ENCODE measurements at places on chromosomes 12 and 14. TPM values are rescaled to one million over a fixed set of nuclear protein-coding genes. Genes with fewer than 3 reads are reported as not detected.

DNA sequence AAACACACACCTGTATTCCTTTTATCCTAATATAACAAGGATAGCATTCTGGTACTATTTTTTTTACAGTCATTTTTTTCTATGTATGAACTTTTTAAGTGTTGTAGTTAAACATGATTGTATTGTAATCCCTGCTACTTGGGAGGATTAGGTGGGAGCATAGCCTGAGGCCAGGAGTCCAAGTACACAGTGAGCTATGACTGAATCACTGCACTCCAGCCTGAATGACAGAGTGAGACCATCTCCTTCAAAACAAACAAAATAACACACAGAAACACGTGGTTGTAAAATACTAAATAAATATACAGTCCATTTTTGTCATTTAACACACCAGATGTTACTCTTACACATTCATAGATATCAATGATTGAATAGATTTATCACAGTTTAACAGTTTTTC, 56.9 kb downstream of the MAP4K5 start:
- no peaks in the 10 kb centered on the region for H3K4me1 ChIP-seq
- DNase-seq: no peak
- H3K36me3 ChIP-seq: peaks cover 54% of the 10 kb centered on the region
- no peaks in the 10 kb centered on the region for H3K27me3 ChIP-seq
- no peak overlapping the region for H3K27ac ChIP-seq
- no peak overlapping the region for H3K4me3 ChIP-seq

DNA sequence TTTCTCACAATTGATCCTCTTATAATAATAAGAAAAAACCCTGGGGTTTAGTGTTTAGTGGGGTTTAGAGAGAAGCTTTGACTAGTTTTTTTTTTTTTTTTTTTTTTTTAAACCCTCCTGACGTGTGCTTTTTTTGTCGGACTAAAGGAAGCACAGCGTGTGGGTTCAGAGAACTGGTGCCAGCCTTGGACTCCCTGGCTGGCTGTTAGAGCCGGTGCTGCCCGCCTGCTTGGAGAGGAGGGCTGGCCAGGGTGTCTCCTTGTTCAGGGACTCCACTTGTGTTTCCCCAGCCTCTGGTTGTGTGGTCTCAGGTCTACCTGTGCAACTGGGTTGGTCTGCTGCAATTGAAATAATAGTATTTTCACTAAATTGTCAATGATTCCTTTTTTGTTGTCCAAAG, 54.1 kb upstream of the ASPG start:
- H3K36me3 ChIP-seq: no peaks in the 10 kb centered on the region
- no peak for DNase-seq
- H3K4me1 ChIP-seq: no peaks in the 10 kb centered on the region
- H3K4me3 ChIP-seq: no peak overlapping the region
- H3K27me3 ChIP-seq: peaks cover 24% of the 10 kb centered on the region

GRCh38 chr12:39070775-39071174, 165.4 kb upstream of the CPNE8 start:
- DNase-seq: no peak
- no peak overlapping the region for H3K27ac ChIP-seq
- H3K4me1 ChIP-seq: peaks cover 10% of the 10 kb centered on the region
- H3K36me3 ChIP-seq: no peaks in the 10 kb centered on the region
- H3K27me3 ChIP-seq: no peaks in the 10 kb centered on the region

- no peaks in the 10 kb centered on the region for H3K36me3 ChIP-seq
- DNase-seq: no peak
- H3K27ac ChIP-seq: no peak overlapping the region
- no peaks in the 10 kb centered on the region for H3K27me3 ChIP-seq
- no peak overlapping the region for H3K4me3 ChIP-seq
Measured at GRCh38 chr12:12319451-12320183, 30.4 kb downstream of the MANSC1 start.

GRCh38 chr12:31323391-31324115, 2.4 kb downstream of the SINHCAF start:
- peak overlapping the region; percentile 91 for H3K4me3 ChIP-seq
- H3K36me3 ChIP-seq: peaks cover 11% of the 10 kb centered on the region
- H3K27ac ChIP-seq: peak overlapping the region; percentile 84

DNA sequence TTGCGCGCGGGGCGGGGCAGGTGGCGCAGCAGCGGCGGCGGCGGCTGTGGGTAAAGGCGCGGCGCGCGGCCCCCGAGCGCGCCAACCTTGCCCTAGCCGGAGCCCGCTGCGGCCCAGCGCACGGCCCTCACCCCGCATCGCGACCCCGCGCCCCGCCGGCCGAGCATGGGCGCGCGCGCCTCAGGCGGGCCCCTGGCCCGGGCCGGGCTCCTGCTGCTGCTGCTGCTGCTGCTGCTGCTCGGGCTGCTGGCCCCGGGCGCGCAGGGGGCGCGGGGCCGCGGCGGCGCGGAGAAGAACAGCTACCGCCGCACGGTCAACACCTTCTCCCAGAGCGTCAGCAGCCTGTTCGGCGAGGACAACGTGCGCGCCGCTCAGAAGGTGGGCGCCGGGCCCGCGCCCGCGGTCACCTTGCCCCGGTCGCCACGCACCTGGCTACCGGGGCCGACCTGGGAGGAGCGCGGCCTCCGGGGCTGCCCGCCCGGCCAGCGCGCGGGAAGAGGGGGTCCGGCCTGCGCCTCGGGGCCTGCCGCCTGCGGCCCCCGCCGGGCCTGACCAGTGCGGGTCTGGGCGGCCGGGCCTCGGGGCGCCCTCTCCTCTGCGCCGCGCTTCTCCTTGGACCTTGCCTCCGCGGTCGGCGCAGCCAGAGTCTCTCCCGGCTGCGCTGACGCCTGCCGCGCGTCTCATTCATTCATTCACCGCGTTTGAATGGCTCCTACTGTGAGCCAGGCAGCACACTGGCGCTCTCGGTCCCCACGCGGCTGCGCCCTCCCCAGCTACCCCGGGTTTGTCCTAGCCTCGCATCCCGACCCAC, at the start of gene BRI3BP:
Gene BRI3BP, plus strand, starts transcription at position 20 of the 811 bp plus-strand sequence. Its CDS starts 146 bp downstream, at position 166.
- H3K27ac ChIP-seq: 0 out of 2 replicates have a peak within 1 kb of the TSS, but pooled peaks have one; percentile 14
- H3K27me3 ChIP-seq: no peaks in the 10 kb centered on the region
- H3K4me3 ChIP-seq: peak within 1 kb of the TSS; percentile 99

DNA sequence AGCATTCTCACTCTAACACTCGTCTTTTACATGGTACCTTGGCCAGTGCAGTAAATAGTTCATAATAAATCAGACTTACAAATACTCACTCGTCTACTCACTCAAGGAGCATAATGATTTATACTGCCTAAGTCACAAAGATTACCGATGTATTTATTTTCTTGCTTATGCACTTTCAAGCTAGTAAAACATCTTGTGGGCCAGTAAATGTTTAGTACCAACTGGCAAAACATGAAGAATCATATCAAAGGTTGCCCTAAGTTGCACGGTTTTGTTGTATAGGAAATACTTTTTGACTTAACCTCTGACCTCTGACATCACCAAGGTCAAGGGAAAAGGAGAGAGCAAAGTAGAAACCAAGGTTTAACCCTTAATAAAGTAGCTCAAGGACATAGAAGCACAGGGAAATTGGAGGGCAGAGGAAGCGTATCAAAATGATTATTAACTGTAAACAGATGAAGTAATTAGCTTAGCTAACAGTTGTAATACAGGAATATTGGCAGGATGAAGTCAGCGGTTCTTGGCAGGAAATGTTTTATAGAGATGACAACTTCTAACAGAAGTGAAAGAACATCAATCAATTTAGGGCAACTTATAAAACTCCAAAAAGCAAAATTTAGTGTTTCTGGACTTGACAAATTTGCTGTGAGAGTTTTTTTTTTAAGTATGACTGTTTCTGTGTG, 131.9 kb downstream of the HMGA2 start:
- H3K4me1 ChIP-seq: peaks cover 41% of the 10 kb centered on the region
- H3K27me3 ChIP-seq: no peaks in the 10 kb centered on the region
- no peak overlapping the region for H3K4me3 ChIP-seq
- no peak for DNase-seq
- peaks cover 33% of the 10 kb centered on the region for H3K36me3 ChIP-seq

- no peaks in the 10 kb centered on the region for H3K27me3 ChIP-seq
- no peak for DNase-seq
- H3K4me1 ChIP-seq: peaks cover 23% of the 10 kb centered on the region
- H3K4me3 ChIP-seq: peak overlapping the region; percentile 99
Measured at GRCh38 chr12:39443929-39444209, 949 bp upstream of the KIF21A start.

- H3K27me3 ChIP-seq: no peaks in the 10 kb centered on the region
- no peak overlapping the region for H3K27ac ChIP-seq
- no peak overlapping the region for H3K4me3 ChIP-seq
Measured at GRCh38 chr14:74391479-74391878, 34.5 kb downstream of the SYNDIG1L start.

GRCh38 chr12:52183971-52184370, 7.8 kb downstream of the KRT80 start:
- H3K36me3 ChIP-seq: peaks cover 25% of the 10 kb centered on the region
- no peak overlapping the region for H3K27ac ChIP-seq
- no peak for DNase-seq
- no peaks in the 10 kb centered on the region for H3K27me3 ChIP-seq
- H3K4me3 ChIP-seq: no peak overlapping the region
- peaks cover 42% of the 10 kb centered on the region for H3K4me1 ChIP-seq

- no peaks in the 10 kb centered on the region for H3K27me3 ChIP-seq
- DNase-seq: no peak
- H3K4me1 ChIP-seq: no peaks in the 10 kb centered on the region
- H3K27ac ChIP-seq: no peak overlapping the region
Measured at GRCh38 chr12:14024591-14024990, 43.2 kb upstream of the GRIN2B start.

- no peak overlapping the region for H3K27ac ChIP-seq
- H3K36me3 ChIP-seq: no peaks in the 10 kb centered on the region
- H3K4me3 ChIP-seq: no peak overlapping the region
- H3K27me3 ChIP-seq: no peaks in the 10 kb centered on the region
- peaks cover 13% of the 10 kb centered on the region for H3K4me1 ChIP-seq
- no peak for DNase-seq
Measured at GRCh38 chr14:55814064-55814463, 234.1 kb downstream of the KTN1 start.

The FITM1 gene
- total RNA-seq: 0.72 TPM

The POTEG gene
- total RNA-seq: not detected

The ACOT6 gene
- total RNA-seq: not detected

The LIN7A gene
- total RNA-seq: not detected
